ENCODE measurements at places on chromosomes 2 and 18.
A peak's percentile ranks its signal among the peaks of the same experiment; 100 is the strongest.

GRCh38 chr2:70716951-70717350, 51.0 kb downstream of the ADD2 start:
- no peak for DNase-seq

DNA sequence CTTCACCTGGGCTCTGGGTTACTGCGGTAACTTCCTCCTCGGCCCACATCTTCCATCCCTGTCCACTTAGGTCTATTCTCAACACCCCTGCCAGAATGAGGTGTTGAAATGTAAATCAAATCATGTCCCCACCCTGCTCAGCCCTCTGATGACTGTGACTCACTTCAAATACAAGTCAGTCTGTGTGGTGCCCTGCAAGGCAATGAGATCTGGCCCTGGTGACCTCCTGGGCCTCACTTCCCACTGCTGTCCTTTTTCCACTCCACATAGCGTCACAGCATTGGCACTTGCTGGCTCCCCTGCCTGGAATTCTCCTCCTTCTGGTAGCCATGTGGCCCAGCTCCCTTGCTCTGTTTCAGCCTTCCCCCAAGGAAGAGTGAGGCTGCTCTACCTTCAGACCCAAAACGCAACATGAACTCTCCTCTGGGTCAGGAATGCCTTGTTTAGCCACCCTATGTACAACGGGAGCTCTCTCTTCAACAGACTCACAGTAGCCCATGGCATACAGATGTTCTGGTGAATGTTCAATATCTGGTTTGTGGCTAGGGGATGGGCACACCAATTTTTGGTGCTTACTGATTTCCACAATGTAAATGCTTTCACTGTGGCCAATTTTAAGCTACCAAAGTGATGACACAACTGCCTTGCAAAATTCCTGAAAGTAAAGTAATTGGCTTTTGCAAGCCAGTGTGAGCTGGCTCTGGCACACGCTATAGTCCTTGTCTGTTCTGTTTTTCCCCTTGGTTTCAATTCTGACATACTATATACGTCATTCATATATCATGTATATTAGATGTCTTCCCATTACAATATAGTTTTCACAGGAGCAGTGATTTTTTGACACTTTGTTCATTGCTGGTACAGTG, 550.3 kb upstream of the HS6ST1 start:
- DNase-seq, result no peak

GRCh38 chr2:72147303-72147971, at the start of gene CYP26B1:
Gene CYP26B1, minus strand, starts transcription at chr2:72147862. Its CDS starts 28 bp downstream, at chr2:72147834.
- no peak for DNase-seq

DNA sequence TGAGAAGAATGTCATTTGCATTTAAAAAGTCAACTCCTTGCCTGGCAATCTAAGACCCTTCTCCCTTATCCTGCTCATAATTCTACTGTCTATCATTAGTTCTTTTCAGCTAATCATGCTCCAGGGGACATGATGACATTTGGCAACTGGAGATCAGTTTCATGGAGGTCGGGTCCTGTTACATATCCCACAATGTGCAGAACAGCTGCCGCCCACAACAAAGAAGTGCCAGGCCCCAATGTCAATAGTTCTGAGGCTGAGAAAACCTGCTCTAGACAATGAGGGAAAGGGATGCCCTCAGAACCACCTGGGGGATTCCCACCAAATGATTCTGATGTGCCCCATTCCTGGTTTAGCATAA, 53.4 kb upstream of the IL1RL1 start:
- no peak for DNase-seq

DNA sequence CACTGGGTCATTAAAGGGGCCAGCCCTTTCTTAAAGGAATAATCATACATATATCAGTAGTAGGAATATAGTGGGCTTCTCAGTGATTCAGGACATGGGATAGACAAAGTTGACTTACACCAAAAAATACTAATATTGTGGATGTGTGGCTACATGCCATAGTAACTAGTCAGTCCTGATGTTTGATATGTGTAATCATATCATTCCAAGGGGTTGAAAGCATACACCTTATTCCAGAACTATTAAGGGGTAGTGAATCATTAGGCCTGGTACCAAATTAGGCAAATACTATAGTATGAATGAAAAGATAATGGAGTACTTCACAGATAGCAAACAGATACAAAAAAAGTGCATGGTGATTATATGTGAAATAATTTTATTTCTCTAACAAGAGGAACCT, 814.9 kb upstream of the NRXN1 start:
- DNase-seq, result no peak

DNA sequence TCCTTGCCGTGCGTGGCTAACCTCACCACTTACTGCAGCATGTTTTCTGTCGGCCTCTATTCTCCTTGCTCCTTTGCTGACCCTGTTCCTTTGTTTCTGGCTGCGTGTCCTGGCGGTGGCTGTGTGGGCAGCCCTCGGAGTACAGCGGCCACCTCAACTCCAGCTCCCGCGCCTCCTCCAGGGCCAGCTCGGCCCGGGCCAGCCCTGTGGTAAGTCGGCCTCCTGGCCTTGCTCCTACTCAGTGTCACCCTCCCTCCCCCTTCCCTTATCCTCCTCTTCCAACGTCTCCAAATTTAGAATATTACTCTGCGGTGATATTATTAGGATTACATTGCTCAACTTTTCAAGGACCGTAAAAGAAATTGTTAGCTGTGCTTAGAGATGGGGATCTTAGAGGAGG, 59.5 kb upstream of the RBM44 start:
- no peak for DNase-seq

DNA sequence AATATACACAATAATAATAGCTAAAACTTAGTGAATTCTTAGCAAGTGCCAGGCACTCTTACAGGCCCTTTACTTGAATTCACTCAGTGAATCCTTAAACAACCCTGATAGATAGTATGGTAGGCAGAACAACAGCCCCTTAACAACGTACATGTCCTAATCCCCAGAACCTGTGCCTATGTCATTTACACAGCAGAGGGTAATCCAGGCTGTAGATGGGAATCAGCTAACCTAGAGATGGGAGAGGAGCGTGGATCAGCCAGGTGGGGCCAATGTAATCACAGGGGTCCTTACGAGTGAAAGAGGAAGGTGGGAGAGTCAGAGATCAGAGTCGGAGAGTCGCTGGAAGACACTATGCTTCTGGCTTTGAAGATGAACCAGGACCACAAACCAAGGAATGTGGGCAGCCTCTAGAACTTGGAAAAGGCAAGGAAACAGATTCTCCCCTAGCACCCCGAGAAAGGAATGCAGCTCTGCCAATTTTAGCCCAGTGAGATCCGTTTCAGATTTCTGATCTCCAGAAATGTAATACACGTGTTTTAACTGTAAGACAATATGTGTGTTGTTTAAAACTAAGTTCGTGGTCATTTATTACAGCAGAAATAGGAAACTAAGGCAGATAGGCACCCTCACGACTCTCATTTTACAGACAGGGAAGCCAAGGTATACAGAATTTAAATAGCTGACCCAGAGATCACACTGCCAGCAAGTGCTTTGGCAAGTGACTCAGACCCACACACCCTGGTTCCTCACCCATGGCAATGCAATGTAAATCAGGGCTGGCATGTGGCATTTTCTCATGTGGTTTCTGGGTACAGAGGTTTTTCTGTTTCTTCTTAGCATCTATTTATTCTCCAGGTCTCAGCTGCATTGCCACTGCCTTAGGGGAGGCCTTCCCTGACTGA, 68.9 kb downstream of the DOCK10 start:
- no peak for DNase-seq

DNA sequence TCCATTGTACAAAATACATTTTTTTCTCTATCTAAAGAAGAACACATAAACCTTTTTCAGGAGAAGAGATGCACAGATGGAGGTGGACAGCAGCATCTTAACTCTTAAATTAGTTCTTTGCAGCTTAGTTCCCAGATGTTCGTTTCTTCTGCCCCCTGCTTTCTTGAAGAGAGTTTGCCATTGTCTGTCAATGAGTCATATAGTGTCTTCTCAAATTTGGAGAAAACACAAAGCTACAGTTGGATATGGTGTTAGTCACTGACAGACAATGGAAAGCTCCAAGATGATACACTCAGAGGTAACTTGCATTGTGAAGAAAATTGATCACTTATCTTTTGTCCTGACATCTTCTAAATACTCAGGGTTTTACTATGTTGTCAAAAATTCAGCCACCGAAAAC, 48.8 kb upstream of the TMEFF2 start:
- DNase-seq, result no peak

- peak; percentile 85 for DNase-seq
Measured at GRCh38 chr2:113198790-113199612, 25.2 kb downstream of the PSD4 start.

Measured in RPMI8226 (cell line).